ENCODE measurements at places on chromosomes 13 and 19.

- DNase-seq: no peak
Measured at GRCh38 chr13:97933776-97934175, 19.7 kb upstream of the IPO5 start.

DNA sequence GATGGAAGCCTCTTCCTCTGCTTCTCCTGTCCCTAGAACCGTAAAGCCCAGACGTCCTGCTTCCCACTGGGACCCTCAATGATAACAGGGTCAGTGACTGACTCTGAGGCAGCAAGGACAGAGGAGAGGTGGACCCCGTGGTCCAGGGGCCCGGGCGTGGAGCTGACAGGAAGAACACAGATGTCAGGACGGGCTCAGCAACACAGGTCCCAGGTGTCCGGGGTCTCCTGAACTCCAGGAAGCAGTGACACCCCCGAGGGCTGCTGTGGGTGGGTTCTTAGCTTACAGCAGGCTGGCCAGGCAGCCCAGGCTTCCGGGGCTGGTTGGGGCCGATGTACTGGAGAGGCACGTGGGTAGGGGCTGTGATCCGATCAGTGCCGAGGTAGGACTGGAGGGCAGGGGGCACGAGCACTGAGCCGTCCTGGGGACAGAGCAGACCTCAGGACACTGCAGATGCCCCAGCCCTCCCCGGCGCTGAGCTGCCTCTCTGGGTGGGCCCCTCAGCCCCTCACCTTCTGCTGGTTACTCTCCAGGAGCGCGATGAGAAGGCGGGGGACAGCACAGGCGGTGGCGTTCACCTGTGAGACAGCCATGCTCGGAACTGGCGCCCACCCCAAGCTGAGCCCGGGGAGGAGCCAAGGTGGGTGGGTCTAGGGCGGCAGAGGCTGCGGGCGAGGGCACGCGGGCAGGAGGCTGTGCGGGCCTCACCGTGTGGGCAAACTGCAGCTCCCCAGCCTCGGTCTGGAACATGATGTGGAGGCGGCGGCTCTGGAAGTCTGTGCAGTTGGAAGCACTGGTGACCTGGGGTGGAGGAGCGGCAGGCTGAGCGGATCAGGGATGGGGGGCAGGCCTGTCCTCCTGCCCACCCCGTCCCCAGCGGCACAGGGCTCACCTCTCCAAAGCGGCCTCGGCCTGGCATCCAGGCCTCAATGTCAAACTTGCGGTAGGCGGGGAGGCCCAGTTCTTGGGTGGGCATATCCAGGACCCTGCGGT is 3.6 kb upstream of the CCER2 start:
- DNase-seq: no peak

- no peak for DNase-seq
Measured at GRCh38 chr19:1668486-1669270, 16.3 kb upstream of the TCF3 start.

DNA sequence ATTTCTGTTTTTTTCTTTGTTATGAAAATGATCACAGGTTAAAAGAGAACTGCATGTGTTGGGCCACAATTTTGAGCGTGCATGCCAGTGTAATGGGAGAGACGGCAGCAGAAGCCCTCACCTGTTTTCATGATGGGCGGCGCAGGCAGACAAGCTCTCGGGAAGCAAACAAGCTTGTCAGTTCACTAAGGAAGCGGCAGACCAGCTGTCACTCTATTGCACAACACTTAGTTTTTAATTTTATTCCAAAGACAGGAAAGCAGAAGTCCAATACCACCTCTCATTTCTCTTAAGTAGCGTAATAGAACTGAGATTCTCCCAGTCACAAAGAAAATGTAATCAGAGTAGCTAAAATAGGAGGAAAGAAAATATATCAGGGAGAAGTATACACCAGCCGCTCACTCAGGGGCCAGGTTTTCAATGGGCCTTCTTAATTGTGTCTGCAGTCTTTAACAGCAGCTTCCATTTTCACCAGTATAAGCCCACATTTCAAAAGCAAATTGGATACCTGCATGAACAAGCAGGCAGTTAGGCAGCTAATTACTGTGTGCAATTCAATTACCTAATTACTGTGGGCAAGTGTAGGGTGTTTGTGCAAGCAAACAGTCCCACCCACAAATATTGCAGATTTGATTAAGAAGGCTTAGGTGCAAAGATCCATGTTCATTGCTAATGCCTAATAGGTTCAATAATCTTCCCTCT is 711.4 kb downstream of the DIAPH3 start:
- no peak for DNase-seq

DNA sequence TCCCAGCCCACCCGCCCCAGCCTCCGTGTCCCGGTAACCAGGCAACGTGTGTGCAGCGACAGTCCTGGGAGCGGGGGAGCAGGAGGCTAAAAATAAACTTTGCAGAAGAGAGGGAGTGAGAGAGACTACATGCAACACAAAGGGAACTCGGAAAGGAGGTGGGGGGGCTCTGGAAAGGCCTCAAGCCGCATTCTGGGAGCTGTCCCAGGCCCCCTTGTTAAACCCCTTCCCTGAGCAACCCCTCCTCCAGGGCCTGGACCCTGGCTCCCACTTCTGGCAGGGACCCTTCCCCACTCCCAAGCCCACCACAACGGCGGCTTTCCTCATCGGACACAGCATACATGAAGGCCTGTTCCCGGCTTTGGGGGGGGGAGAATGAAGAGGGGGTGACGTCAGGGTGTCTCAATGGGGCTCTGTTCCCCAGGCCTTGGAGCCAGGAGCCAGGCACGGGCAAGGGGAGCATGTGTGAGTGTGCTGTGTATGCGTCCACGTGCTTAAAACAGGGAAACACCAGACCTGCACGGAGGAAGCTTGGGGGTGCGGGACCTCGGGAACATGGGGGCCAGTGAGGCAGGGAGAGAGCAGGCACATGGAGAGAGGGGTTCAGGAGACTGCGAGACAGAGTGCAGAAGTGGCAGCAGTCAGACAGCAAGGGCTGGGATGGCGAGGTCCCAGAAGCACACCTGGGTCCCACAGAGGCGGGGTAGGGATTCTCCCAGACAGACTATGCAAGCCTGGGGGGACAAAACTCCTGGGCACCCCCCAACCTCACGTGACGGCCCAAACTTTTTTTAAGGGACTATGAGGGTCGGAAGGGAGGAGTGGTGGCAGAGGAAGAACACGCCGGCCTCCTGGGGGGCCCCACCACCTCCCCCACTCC is 2.3 kb downstream of the ERF start:
- no peak for DNase-seq

- DNase-seq: no peak
Measured at GRCh38 chr19:45249261-45250033, 1.6 kb upstream of the MARK4 start.

DNA sequence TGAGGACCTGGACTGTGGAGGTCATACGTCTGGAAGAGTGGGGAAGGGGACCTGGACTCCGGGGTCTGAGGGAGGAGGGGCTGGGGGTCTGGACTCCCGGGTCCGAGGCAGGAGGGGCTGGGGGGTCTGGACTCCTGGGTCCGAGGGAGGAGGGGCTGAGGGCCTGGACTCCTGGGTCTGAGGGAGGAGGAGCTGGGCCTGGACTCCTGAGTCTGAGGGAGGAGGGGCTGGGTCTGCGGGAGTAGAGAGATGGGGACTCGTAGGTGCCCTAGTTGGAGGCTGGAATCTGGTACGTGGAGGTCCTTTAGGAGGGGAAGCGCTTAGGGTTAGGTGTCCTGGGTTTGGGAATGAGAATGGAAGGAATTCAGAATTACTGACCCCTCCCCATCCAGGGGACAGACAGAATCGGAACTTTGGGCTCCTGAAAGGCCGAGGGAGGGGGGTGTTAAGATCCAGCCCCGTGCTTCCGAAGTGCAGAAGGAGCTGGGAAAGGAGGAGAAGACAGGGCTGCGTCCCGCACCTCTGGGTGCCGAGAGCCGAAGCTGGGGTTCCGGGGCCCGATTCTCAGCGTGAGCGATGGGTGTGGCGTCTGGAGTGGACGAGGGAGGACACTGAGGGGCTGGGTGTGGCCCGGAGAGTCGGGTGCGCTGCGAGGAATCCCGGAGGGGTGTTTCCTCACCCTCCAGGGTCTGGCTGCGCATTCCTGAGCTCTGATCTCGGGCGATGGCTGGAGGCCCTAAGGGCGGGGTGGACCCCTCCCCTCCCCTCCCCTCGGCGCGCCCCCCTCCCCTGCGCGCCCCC is 608 bp downstream of the MYADM start:
- DNase-seq: no peak

DNA sequence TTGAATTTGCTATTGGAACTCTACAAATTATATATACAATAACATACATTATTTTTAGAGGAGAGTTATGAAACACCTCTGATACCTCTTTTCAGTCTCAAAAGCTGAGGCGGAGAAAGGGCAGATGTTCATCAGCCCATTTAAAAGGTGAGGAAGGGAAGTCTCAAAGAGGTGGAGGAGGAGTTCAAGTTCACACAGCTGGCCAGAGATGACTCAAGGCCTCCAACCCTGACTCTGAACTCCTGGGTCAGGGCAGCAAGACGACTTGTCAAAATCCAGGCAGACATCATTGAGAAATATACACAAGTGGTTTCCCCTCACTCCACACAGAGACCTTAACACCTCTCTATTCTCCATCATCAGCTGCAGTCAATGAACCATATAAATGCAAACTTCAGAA is 2.1 kb downstream of the SIAH3 start:
- no peak for DNase-seq

DNA sequence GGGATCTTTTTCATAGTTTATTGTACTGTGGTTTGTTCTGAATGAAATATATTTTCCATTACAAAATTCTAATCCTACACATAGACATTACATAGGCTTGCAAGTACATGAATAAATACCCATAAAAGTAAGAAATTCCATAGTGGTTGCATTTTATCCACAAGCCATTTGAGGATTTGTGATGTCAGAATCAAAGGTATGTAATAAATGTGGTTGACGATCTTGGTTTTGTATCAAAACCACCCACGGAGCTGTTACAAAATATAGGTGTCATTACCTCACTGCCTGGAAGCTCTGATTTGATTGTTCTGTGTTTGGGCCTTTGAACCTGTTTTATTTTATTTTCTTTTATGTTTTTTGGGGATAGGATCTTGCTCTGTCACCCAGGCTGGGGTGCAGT is 125.1 kb downstream of the NALCN start:
- DNase-seq: no peak

- DNase-seq: peak; percentile 91
Measured at GRCh38 chr19:1173845-1174809, at the start of gene SBNO2. TSS of gene SBNO2 (minus strand) at chr19:1174268. CDS start at chr19:1154276, 19,992 bp downstream.

DNA sequence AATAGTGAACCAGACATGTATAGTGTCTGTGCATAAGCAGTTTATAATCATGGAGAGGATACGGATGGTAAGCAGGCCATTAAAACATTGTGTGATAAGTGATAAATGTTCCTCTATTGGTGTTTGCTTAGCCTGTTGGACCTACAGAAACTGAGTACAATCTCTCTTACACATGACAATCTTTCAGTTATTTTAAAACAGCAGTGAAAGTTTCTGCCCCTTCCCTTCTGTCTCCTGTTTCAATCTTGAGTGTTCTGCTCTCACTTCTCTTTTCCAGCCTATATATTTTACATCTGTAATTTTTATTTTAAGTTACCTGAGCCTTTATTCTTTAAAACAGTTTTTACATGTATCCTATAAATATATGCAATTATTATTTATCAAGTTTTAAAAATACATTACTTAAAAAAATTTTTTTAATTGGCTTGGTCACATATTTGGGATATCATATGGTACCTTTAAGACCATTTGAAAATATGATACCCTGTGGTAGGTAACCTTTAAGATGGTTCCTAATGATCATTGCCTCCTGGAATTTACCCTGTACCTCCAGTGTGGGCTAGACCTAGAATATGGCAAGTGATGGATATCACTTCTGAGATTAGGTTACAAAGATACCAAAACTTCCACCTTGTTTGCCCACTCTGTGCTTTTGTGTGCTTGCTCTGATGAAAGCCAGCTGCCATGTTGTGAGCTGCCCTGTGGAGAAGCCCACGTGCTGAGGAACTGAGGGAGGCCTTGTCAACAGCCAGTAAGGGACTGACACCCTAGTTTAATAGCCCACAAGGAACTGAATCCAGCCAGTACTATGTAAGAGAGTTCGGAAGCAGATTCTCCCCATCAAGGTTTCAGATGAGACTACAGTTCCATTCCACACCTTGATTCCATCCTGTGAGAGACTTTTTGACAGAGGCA is 99.3 kb downstream of the DHRS12 start:
- DNase-seq: no peak

DNA sequence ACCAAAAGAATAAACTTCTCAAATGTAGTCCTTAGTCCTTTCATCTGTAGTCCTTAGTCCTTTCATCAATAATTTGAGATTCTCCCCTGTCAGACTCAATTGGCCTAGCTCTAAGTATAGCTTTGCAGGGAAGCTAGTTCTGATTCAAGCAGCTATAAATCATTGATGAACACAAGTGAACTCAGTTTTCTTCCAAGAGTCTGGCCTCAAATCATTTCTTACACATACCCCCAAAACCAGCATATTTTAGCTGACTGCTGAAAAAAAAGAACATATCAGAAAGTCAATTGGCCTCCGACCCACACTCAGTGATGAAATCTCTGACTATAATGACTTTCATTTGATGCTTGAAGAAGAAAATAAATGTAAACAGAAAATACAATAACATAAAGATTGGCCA is 64.9 kb downstream of the TNFSF11 start:
- DNase-seq: no peak

- no peak for DNase-seq
Measured at GRCh38 chr13:73730014-73730413, 404.2 kb downstream of the KLF12 start.

DNA sequence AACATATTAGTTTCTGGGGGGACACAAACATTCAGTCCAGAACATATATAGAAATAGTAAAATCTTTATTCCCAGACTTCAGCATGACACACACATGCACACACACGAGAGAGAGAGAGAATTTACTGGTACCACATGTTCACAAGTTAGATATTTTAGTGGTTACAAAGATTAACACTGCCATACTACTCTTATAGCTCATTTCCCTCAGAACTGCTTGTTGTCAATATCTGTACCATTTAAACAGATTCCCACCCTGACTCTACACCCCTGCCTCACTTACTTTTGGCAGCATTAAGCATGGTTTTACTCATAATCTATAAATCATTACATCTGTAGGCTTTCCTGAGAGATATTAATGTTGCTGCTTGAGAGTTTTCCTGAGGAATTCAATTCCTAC is 524.7 kb upstream of the HTR2A start:
- no peak for DNase-seq

DNA sequence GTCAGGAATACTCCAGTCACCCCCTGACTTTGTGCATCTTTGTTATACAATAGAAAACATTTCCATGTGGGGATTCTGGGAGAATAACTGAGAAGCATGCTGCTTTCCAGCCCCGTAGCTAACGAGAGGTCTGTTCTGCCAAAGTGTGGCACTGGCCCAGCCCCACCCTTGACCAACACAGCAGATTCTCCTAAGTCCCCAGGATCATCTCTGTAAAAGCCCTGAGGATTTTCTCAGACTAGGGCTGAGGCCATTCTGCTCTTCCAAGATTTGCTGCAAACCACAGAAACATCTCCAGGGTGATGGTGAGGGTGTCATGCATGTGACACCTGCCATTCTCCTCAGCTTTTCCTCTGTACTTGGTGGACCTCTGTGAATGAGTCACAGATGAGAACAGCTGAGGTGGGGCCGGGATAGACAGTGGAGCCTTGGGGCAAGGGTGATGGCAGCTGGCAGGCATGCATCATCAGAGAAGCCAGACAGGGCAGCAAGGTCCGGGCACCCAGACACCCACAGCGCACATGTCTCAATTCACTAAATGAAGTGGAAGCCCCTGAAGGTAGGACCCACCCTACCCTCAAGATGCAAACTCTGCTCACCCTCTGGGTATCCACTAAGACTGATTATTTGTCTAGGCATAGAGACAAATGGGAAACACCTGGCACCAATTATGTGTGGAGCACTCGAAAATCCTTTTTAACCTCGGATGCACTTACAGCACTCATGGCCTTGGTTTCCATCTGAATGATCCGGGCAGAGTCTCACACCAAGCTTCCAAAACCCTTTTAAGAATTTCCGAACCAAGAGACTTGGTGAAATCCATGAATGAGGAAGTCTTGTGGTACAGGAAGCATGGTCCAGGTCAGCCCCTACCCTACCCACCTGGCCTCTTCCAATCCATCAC is 20.1 kb upstream of the DOCK9 start:
- no peak for DNase-seq
